Activated CD8-positive, alpha-beta memory T cell treated with anti-CD3 and anti-CD28 coated beads for 24 hours (primary cell): ENCODE measurements at places on chromosomes 7 and 10.
A peak's percentile ranks its signal among the peaks of the same experiment; 100 is the strongest.

DNA sequence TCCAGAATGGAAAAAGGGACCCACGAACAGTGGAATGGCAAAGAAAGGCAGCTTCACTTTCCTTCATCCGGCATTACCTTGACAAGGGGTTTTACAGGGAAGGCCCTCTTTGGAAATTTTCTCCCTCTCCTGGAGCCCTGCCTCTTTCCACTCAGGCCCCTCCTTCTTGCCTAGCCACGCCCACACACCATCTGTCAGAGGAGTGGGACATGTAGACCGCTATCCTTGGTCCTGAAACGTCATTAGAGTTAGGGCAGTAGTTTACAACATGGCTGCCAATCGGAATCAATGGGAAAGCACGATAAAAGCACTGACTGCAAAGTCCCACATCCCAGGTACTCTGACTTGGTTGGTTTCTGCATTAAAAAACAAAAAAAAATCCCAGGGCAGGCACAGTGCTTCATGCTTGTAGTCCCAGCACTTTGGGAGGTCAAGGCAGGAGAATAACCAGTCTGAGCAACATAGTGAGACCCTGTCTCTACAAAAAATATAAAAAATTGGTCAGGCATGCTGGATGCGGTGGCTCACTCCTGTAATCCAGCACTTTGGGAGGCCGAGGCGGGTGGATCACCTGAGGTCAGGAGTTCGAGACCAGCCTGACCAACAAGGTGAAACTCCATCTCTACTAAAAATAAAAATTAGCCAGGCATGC is 96.4 kb downstream of the MARCHF5 start:
- no peak for DNase-seq

- DNase-seq: no peak
These were observed 143.3 kb downstream of the DGKI start for GRCh38 chr7:137703291-137704010.

- peak; percentile 61 for DNase-seq
These were observed 58.9 kb downstream of the FRMPD2 start for GRCh38 chr10:48215486-48216203.

DNA sequence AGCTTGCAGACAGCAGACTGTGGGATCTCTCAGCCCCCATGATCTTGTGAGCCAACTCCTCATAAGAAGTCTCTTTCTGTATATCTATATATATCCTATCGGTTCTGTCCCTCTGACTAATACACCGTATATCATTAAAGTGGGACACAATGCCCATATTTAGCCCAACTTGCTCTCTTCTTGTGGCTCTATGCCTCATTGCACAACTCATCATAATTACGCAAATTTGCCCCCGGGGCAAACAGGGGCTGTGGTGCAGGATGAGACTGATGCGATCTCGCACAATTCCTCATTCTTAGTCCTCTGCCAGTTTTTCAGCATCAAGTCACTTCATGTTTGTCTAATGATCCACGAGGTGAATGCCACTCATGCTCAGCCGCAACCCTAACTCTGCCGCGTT is 183.2 kb downstream of the PRPF18 start:
- peak; percentile 11 for DNase-seq

GRCh38 chr7:115933471-115933870 is 97.1 kb downstream of the TFEC start:
- no peak for DNase-seq

- peak; percentile 61 for DNase-seq
These were observed 11.3 kb downstream of the PLAU start for GRCh38 chr10:73922007-73922863.

DNA sequence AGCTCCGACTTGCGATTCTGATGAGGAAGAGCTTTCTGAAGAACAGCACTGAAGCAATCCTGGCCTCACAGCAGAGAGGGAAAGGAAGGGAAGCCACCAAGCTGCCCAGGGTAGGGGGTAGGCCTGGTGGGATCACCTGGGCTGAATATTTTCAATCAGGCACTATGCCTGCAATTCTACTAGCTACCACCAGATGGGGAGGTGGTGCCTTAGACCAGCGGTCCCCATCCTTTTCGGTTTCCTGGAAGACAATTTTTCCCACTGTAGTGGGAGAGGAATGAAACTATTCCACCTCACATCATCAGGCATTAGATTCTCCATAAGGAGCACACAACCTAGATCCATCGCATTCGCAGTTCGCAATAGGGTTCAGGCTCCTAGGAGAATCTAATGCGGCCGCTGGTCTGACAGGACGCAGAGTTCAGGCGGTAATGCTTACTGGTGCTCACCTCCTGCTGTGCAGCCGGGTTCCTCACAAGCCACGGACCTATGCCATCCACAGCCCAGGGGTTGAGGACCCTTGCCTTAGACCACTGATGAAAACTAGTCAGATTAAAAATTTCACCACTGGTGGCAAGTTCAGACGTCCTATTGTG is 2.7 kb downstream of the LRRC20 start:
- no peak for DNase-seq

DNA sequence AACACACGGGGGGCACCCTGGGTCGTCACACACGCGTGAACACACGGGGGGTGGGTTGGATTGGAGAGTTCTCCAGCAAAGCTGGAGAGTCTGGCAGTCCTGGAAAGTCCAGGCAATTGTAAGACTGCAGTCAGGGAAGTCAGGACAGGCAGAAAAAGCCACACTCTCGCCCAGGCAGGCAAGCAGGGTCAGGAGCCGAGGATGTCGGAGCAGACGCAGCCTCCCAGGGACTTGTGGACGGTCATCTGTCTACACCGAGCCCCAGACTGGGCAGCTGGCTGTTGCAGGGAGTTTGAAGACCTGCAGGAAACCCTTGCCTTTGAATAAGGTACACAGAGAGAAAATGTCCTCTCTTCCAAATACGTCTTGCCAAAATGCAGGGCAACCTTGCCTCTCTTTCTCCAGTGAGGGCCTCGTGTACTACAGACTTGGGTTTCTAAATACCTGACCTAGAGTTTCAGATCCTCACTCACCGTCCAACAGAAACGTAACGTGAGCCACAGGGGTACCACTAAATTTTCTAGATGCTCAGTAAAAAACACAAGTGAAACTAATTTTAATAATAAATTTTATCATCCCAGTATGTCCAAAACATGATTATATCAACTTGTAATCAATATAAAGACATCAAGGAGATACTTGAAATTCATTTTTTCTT is 176.7 kb downstream of the ADARB2 start:
- DNase-seq: no peak

DNA sequence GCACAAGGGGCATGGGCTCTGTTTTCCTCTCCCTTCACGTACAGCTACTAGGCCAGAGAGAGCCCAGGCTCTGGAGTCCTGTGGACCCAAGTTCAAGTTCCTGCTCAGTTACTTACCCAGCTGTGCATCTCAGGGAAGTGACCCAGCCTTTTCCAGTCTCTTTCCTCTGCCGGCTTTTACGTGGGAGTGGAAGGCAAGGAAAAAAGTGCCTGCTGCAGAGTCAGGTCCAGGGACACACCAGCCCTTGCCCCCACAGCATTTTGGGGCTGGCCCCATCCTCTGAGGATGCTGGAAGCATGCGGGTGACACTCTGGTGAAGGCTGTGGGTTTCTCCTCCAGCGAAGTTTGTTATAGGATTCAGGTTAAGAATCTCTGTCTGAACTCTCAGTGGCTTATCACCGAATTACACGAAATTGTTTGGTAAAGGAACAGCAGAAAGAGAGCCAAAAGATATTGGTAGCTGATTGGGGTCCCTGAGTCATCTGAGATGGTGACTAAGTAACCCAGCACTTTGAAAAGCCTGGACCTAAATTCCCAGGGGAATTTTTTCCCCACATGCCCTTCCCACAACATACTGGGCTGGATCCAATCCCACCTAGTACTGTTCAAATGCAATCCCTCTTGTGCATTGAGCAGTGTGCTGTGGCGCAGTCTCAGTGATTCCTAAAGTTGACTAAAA is 424.3 kb downstream of the RPS24 start:
- DNase-seq: no peak

GRCh38 chr10:95832216-95833041 is 75.3 kb upstream of the CC2D2B start:
- DNase-seq: no peak

GRCh38 chr10:116994113-116994890 is 10.7 kb downstream of the SHTN1 start:
- DNase-seq: no peak

- DNase-seq: no peak
These were observed 161.1 kb downstream of the AUTS2 start for GRCh38 chr7:69759373-69759772.

GRCh38 chr10:13146379-13146778 is 15.0 kb upstream of the MCM10 start:
- no peak for DNase-seq

- DNase-seq: no peak
These were observed 103.7 kb downstream of the TRIM24 start for GRCh38 chr7:138563808-138564207.

GRCh38 chr7:34612661-34613060 is 45.4 kb upstream of the NPSR1 start:
- DNase-seq: no peak

GRCh38 chr7:37285706-37286453 is 162.8 kb downstream of the ELMO1 start:
- DNase-seq: no peak

DNA sequence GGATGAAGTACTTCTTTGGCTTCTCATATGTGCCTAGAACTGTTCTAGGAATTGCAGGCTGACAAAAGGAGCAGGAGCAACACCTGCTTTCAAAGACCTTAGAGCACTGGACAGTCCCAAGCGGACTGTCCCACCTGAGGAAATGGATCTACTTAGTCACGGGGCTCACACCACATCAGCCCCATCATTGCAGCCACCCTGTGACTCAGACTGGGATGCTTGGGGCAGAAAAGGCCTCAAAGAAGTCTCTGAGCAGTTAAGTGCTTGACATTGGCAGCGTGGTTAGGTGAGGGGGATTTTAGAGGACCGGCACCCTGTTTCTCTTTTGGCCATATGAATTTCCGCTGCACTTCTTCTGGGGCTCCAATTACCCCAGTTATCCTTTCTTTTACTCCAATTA is 256.6 kb downstream of the USP6NL start:
- no peak for DNase-seq

DNA sequence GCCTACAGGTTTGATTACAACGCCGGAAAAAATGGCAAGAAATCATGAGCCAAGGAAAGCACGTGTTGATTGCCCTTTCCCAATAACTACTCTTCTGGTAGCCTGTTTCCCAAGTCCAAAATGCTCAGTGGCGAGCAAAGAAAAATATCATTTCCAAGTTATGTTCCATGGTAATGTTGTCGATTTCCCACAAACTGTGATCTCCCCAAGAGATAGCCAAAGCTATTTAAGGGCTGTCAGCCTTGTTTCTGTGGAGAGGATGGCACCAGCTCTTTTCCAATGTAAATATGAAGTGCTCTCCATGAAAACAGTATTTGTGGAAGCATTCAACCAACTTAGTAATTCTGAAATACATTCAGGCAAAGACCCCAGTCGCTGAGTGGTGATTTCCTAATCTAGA is 232.5 kb upstream of the AOAH start:
- no peak for DNase-seq

- no peak for DNase-seq
These were observed 70.9 kb downstream of the GCC1 start for GRCh38 chr7:127514499-127514898.

- DNase-seq: no peak
These were observed 18.1 kb downstream of the RAB11FIP2 start for GRCh38 chr10:118028619-118029018.

- DNase-seq: no peak
These were observed 140.6 kb downstream of the NRP1 start for GRCh38 chr10:33193701-33194521.

DNA sequence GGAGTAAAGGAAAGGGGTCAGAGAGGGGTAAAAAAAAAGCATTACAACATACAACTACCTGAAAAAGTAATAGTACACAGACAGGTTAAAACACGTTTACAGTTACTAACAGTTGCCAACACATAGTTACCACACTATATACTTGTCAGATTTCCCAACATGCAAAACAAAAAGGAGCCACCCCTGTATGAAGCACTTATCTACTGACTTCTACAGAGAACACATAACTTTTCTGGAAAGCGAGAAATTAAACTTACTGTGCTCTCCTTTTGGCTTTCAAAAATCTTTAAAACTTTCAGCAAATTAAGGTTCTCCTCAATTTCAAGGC is 2.1 kb downstream of the ABI1 start:
- no peak for DNase-seq
